ENCODE measurements at places on chromosomes 16 and 17.
A peak's percentile ranks its signal among the peaks of the same experiment; 100 is the strongest.

GRCh38 chr17:57924677-57925076 lies 30.5 kb downstream of the CUEDC1 start:
- H3K4me3 ChIP-seq, result no peak overlapping the region
- H3K27me3 ChIP-seq, result no peaks in the 10 kb centered on the region
- H3K27ac ChIP-seq, result peak overlapping the region; percentile 91
- H3K36me3 ChIP-seq, result no peaks in the 10 kb centered on the region
- peaks cover 52% of the 10 kb centered on the region for H3K4me1 ChIP-seq

DNA sequence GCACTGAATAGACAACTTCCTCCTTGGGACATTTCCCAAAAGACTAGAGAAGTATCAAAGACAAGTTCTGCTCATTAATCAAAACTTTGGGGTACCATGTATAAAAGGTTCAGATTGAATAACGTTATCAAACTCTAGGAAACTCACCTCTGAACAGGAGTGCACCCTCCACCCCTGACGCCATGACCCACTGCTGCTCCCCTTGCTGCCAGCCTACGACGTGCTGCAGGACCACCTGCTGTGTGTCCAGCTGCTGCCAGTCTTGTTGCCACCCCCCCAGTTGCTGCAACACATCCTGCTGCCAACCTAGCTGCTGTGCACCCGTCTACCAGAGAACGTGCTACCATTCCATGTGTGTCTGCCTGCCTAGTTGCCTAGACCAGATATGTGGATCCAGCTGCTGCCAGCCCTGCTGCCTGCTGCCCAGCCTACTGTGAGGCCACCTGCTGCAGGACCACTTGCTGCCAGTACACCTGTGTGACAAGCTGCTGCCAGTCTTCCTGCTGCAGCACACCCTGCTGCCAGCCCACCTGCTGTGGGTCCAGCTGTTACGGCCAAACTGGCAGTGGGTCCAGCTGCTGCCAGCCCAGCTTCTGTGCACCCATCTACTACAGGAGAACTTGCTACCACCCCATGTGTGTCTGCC lies 13.8 kb upstream of the KRTAP9-2 start:
- H3K27ac ChIP-seq, result peak overlapping the region; percentile 2
- no peak overlapping the region for H3K4me3 ChIP-seq
- no peak for DNase-seq
- H3K4me1 ChIP-seq, result no peaks in the 10 kb centered on the region
- H3K27me3 ChIP-seq, result peaks cover 12% of the 10 kb centered on the region
- H3K36me3 ChIP-seq, result no peaks in the 10 kb centered on the region

DNA sequence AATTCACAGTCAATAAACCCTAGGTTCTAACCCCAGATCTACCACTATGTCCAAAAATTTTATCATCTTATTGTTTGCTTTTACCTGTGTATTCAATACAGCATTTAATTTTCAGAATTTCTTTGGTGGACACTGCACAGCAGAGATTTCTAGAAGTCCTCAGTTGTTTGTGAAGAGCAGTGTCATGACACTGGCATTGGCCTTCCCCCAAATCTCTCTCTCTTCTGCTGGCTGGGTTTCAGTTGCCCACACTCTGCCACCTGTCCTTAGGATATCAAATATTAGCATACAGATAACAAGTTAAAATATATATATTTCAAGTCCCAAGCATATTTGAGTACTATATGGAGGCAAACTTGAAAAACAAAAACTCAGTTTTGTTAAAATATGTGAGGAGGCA lies 2.0 kb upstream of the THUMPD1 start:
- H3K36me3 ChIP-seq, result no peaks in the 10 kb centered on the region
- no peak overlapping the region for H3K27ac ChIP-seq
- H3K4me3 ChIP-seq, result no peak overlapping the region

- H3K27ac ChIP-seq, result no peak overlapping the region
- DNase-seq, result no peak
- H3K27me3 ChIP-seq, result no peaks in the 10 kb centered on the region
- H3K4me3 ChIP-seq, result no peak overlapping the region
- H3K4me1 ChIP-seq, result no peaks in the 10 kb centered on the region
- no peaks in the 10 kb centered on the region for H3K36me3 ChIP-seq
Observed at GRCh38 chr17:41338961-41339485, 11.6 kb downstream of the KRT33A start.

DNA sequence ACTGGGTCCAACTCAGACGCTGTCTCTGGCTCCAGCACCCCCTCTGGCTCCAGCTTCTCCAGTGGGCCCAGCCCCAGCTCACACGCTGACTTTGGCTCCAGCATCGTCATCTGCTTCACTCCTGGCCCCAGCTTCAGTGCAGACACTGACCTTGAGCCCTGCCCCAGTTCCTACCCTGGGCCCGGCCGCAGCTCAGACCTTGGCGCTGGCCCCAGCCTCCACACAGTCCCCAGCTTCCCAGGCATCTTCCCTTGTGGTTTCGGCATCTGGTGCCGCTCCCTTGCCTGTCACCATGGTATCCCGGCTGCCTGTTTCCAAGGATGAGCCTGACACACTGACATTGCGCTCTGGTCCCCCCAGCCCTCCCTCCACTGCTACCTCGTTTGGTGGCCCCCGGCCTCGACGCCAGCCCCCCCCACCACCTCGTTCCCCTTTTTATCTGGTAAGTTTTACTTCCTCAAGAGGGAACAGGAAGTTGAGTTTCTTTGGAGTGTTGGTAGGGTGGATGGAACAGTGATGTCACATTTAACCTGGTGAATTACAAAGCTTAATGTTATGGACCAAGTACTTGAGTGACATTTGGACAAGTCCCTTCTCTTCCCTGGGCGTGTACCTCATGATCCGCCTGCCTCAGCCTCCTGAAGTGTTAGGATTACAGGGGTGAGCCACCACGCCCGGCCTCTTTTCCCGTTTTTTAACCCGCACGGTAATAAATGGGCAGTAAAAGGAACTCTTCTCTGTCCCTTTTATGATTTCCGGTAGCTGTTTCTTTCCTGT lies 23.4 kb upstream of the PHKG2 start:
- H3K27me3 ChIP-seq, result no peaks in the 10 kb centered on the region
- peak overlapping the region; percentile 78 for H3K27ac ChIP-seq
- H3K36me3 ChIP-seq, result peaks cover 57% of the 10 kb centered on the region
- DNase-seq, result peak; percentile 72
- H3K4me3 ChIP-seq, result no peak overlapping the region

DNA sequence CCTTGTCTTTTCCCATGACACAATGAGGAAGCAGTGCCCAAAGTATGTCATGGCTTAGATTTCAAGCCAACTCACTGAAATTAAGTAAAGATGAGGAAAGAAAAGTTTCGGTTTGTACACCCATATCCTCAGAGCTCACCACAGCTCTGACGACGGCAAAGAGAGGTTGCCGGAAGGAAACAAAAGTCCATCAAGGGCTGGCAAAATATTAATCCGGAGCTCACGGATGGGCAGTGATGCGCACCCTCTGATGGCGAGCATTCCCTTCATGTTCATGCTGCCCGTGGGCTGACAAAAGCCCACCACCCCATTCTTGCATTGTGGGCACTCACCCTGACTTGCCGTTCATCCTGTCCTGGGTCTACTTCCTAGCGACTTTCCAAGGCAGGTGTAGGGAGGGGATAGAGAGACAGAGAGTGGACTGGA lies 103.1 kb downstream of the SOX9 start:
- peaks cover 19% of the 10 kb centered on the region for H3K27me3 ChIP-seq
- H3K27ac ChIP-seq, result no peak overlapping the region
- H3K4me1 ChIP-seq, result no peaks in the 10 kb centered on the region
- no peak overlapping the region for H3K4me3 ChIP-seq
- H3K36me3 ChIP-seq, result no peaks in the 10 kb centered on the region

- no peak overlapping the region for H3K27ac ChIP-seq
- H3K4me1 ChIP-seq, result no peaks in the 10 kb centered on the region
- H3K27me3 ChIP-seq, result no peaks in the 10 kb centered on the region
- H3K36me3 ChIP-seq, result peaks cover 76% of the 10 kb centered on the region
Observed at GRCh38 chr17:67733449-67733848, 15.7 kb downstream of the NOL11 start.

GRCh38 chr16:75256696-75257343 lies 5.4 kb upstream of the BCAR1 start:
- peaks cover 69% of the 10 kb centered on the region for H3K4me1 ChIP-seq
- no peak overlapping the region for H3K4me3 ChIP-seq
- H3K27ac ChIP-seq, result peak overlapping the region; percentile 94
- peak; percentile 46 for DNase-seq
- H3K36me3 ChIP-seq, result no peaks in the 10 kb centered on the region

GRCh38 chr16:68910051-68910450 lies 66.7 kb downstream of the TANGO6 start:
- no peaks in the 10 kb centered on the region for H3K36me3 ChIP-seq
- no peak for DNase-seq
- H3K4me3 ChIP-seq, result no peak overlapping the region

GRCh38 chr17:61444075-61444474 lies 8.1 kb upstream of the TBX4 start:
- H3K27me3 ChIP-seq, result peaks cover 73% of the 10 kb centered on the region
- H3K4me1 ChIP-seq, result no peaks in the 10 kb centered on the region
- no peak overlapping the region for H3K27ac ChIP-seq
- no peak overlapping the region for H3K4me3 ChIP-seq

DNA sequence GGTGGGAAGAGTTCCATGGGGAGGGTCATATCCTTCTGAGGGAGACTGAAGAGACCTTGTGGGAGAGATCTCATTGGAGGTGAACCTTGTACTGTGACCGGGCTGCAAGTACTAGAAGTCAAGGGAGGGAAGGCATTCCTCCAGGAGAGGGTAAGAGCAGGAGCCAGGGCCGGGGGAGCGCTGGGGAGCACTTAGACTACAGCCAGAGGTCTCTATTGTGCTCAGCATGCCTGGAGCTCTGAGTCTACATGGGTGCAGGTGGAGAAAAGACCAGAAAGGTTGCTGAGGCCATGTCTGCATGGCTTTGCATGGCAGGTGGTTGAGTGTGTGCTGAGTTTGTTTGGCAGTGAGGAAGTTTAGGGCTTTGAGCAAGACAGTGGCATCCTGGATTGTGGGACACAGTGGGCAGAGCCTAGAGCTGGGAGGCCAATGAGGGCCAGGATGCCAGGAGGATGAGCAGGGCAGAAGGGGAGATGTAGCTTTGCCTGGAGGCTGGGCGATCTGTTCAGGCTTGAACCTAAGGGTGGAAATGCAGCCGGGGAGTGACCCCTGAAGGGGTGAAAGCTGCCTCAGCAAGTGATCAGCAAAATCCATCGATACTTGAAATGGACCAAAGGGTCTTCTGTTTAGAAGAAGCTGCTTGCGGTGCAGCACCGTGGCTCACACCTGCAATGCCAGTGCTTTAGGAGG lies 317.4 kb upstream of the TNRC6C start:
- no peak overlapping the region for H3K27ac ChIP-seq
- H3K27me3 ChIP-seq, result peaks cover 36% of the 10 kb centered on the region
- no peaks in the 10 kb centered on the region for H3K4me1 ChIP-seq
- no peaks in the 10 kb centered on the region for H3K36me3 ChIP-seq

- no peaks in the 10 kb centered on the region for H3K27me3 ChIP-seq
- H3K36me3 ChIP-seq, result no peaks in the 10 kb centered on the region
- no peak for DNase-seq
- no peak overlapping the region for H3K27ac ChIP-seq
Observed at GRCh38 chr16:17526956-17527937, 56.5 kb upstream of the XYLT1 start.

DNA sequence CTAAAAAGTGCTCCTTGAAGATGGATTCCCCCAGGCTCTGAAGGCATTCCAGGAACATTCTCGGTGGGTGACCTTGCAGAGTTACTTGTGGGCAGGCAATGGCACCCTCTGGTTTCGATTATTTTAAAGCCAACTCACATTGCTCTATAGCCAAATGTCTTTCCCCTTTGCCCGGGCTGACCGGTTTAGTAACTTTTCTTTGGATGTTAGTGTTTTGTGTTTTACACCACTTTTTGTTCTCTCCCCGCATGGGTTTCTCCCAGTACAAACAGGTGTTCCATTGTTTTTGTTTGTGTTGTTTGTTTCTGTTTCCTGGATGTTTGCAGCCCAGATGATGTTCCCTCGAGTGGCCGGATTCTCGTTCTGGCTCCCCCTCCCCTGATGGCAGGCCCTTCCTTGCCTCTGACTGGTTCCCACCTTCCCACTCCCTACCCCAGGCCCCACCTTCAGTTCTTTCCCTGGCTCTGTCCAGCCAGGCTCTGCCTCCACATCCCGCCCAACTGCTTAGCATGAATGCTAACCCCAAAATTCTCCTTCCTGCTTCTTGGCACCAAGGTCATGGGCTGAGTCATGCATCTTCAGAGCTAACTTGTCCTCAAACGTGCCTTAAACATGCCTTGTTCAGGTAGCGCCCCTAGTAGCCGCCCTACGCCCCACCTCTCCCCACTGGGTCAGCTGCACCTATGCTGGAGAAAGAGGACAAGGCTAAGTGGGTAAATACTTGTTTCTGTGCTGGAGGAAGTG lies 40.6 kb downstream of the ELAC2 start:
- DNase-seq, result no peak
- no peak overlapping the region for H3K27ac ChIP-seq
- no peak overlapping the region for H3K4me3 ChIP-seq
- H3K27me3 ChIP-seq, result no peaks in the 10 kb centered on the region
- no peaks in the 10 kb centered on the region for H3K4me1 ChIP-seq
- H3K36me3 ChIP-seq, result no peaks in the 10 kb centered on the region

DNA sequence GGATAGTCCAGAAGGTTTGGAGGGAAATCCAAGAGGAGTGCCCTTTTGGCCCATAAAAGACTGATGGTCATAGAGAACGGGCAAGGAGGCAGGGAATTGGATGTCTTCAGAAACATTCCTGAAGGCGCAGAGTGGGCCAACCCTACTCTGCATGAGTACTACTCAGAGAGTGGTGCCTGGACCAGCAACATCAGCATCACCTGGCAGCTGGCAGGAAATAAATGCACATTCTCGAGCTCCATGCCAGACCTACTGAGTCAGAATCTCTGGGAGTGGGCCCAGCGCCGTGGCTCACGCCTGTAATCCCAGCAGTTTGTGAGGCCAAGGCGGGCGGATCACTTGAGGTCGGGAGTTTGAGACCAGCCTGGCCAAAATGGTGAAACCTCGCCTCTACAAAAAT lies 27.1 kb upstream of the SLC39A11 start:
- H3K27ac ChIP-seq, result no peak overlapping the region
- no peak for DNase-seq
- H3K4me1 ChIP-seq, result no peaks in the 10 kb centered on the region
- no peak overlapping the region for H3K4me3 ChIP-seq

GRCh38 chr17:28324267-28324745 lies 5.3 kb downstream of the TMEM97 start:
- DNase-seq, result no peak
- peaks cover 14% of the 10 kb centered on the region for H3K36me3 ChIP-seq
- H3K4me1 ChIP-seq, result peaks cover 8% of the 10 kb centered on the region
- H3K4me3 ChIP-seq, result no peak overlapping the region
- no peak overlapping the region for H3K27ac ChIP-seq

DNA sequence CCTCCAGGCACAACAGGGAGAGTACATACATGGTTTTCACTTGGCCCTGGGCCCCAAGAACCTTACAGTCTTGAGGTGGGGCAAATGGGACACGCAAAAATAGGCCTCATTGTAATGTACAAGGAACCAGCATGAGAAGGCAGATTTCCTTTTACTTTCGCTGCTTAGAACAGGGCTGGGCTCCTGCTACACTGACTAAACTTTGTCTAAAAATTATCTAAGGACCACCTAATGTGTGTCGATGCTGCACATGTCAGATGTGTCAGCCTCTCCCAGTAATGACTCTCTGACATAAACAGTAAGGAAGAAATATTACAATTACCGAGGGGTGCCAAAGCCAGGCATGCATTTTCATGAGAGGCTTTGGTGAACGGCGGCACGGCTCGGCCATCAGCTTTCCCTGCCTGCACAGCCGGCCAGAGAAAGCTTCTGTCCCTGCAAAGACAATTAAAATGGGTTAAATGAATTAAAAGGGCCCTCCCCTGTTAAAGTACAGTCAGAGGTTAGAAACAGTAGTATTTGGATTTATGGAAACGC lies 224.2 kb upstream of the IRX3 start:
- DNase-seq, result no peak
- no peak overlapping the region for H3K27ac ChIP-seq
- H3K4me3 ChIP-seq, result no peak overlapping the region

All from transverse colon (tissue), 4 donors.